ENCODE measurements at places on chromosomes 16 and 17.
A peak's percentile ranks its signal among the peaks of the same experiment; 100 is the strongest.

GRCh38 chr17:78107976-78108725 is 20.4 kb downstream of the TMC6 start:
- DNase-seq: no peak

DNA sequence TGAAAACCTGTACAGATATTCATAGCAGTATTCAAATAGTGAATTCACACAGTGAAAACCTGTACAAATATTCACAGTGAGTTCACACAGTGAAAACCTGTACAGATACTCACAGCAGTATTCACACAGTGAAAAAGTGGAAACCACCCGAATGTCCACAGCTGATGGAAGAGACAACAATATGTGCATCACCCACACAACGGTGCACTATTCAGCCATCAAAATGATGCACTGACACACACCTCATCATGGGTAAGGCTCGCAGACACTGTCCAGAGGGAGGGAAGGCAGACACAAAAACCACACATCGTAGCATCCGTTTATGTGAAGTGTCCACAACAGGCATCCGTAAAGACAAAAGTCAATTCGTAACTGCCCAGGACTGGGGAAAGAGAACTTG is 100.9 kb downstream of the VPS53 start:
- no peak for DNase-seq

DNA sequence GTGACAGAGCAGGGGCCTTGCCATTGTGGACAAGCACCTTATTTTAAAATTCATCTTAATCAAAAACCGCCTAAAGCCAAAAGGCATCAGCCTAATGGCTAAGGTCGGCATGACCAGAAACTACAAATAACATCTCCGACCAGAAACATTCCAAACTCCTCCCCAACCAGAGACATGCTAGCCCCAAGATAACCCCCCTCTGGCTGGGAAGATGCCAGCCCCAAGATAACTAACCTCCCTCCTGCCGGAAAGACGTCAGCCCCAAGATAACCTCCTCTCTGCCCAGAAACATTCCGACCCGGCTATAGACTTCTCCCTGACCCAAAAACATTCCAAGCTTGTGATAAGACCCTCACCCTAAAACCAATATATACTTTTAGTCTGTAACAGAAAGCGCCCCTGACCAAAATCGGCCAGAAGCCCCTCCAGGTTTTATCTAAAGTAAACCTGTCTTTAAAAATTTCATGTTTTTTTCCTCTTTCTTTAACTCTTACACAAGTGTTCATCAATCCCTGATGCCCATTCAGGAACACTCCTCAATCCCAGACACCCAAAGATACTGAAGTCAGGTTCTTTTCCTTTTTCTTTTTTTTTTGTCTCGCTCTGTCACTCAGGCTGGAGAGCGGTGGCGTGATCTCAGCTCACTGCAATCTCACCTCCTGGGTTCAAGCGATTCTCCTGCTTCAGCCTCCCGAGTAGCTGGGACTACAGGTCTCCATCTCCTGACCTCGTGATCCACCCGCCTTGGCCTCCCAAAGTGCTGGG is 32.7 kb downstream of the TLE7 start:
- DNase-seq: no peak

DNA sequence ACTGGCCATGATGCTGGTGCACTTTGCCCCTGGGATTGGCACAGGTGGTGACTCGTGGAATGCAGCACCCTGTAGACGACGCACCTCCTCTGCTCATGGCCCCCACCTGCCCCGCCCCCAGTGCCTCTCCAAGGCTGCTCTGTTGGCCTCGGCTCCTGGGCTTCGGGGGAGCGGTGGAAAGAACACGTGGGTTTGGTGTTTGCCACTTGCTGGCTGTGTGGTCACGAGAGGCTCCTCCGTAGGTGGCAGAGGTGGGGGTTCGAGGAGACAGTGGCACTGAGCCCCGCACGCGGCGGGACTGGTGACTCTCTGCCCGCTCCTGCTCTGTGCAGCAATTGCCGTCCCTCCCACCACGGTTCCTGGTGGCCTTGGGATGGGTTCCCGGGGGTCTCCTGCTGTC is 82.8 kb upstream of the ZNF750 start:
- no peak for DNase-seq

- DNase-seq: no peak
Observed at GRCh38 chr17:9874722-9875121, 30.3 kb downstream of the RCVRN start.

GRCh38 chr17:19464031-19465026 is 53.3 kb downstream of the RNF112 start:
- DNase-seq: no peak

- no peak for DNase-seq
Observed at GRCh38 chr16:11377154-11377553, 31.9 kb downstream of the RMI2 start.

- DNase-seq: no peak
Observed at GRCh38 chr16:82580298-82580890, 46.4 kb upstream of the CDH13 start.

- DNase-seq: no peak
Observed at GRCh38 chr17:57110579-57111325, 25.7 kb downstream of the AKAP1 start.

DNA sequence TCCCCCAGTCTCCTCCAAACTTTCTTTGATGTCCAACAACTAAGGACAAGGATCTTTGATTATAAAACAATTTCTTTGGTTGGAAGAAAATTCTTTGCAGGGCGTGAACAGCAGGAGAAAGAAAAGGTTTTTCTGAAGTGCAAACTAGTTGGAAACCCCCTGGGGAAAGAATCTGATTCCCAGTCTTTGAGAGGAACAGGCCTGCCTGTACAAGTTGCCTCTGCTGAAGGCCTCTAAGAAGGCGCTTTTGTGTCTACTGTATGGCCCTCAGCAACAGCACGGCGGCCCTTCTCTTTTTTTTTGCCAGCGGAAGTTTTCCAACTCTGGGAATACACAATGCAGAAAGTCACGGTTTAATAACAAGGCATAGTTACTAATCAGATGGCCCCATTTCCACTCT is 14.0 kb downstream of the RNF43 start:
- DNase-seq: no peak

GRCh38 chr16:72894293-72895151 is 153.4 kb downstream of the ZFHX3 start:
- no peak for DNase-seq

- no peak for DNase-seq
Observed at GRCh38 chr16:85955566-85955965, 56.6 kb downstream of the IRF8 start.

DNA sequence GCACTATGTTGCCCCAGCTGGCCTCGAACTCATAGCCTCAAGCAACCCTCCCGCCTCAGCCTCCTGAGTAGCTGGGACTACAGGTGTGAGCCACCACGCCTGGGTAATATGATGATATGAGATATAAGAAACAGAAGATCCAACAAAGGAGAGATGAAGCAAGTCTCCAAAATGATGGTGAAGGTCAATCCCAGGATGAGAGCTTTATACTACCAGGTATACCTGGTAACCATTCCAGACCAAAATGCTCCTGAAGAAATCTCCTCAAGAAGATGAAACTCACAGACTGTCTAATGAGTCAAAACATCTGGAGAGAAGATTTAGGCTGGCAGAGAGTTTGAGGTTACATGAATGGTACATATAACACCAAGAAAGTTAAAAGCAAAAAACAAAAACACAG is 24.5 kb downstream of the INTS2 start:
- DNase-seq: no peak

DNA sequence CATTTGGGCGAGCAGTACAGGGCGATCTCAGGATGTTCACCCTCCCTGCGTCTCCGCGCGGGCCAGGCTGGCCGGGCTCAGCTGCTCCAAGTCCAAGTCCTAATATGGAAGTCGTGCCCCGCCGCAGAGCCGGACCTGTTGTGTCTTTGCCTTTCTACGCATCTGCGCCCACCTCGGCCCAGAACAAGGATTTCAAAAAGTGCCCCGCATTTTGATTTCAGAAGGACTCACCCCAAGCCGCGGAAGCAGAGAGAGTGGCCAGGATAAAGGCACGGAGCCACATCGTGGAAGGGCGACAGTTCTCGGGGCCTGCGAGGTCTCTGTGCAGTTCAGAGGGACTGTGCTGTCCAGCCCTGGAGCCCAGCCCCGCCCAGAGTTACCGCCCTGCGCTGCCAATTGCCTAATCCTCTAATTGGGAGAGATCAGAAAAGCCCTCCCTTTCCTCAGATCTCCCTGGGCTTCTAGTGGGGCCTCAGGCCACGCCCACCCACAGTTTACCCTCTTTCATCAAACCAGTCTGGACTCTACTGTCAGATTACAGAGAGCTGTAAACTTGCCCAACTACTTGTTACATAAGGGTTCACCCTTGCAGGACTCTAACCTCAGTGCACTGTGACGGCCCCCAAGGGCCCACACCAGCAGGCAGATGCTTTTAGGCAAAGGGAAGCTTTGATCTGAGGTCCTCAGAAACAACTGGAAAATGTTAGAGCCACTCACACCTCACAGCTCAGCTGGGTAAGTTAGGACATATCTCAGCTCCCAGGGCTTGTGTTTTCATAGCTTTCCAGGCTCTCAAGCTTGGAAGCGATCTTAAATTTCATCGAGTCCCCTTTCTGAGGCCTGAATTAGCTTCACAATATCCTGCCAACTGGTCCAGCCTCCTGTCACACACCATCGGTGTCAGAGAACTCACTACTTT is at the start of gene CES1:
Gene CES1 (minus strand): TSS at position 324 of the 919 bp plus-strand sequence. CDS start 41 bp downstream, at position 283.
- DNase-seq: no peak

- no peak for DNase-seq
Observed at GRCh38 chr16:24130494-24131085, 125.5 kb upstream of the CACNG3 start.

GRCh38 chr17:58335779-58336455 is 7.3 kb upstream of the TSPOAP1 start:
- peak; percentile 88 for DNase-seq
